Inflammatory macrophage (primary cell): ENCODE measurements at places on chromosomes 3 and 15.
A peak's percentile ranks its signal among the peaks of the same experiment; 100 is the strongest.

GRCh38 chr3:27594096-27594690 is 110.0 kb upstream of the SLC4A7 start:
- DNase-seq: peak; percentile 15

DNA sequence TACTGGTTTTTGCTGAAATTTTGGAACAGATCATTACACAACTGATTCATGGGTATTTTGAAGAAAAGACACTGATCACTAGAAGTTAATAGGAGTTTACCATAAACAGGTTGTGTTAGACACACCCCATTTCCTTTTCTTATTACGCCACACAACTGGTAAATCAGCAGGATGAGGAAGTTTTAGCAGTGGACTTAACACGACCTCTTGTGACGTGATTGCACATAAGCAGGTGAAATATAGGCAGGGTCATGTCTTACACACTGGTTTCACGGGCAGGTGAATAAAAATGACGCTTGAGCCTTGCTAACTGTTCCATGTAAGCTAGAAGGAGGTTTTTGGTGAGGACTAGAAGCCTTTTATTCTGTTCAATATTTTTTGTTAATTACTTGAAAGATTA is 27.1 kb upstream of the TPRG1 start:
- DNase-seq: peak; percentile 66

GRCh38 chr3:177300039-177300833 is 103.0 kb upstream of the TBL1XR1 start:
- peak; percentile 65 for DNase-seq

- no peak for DNase-seq
Measured at GRCh38 chr3:185251272-185251671, 2.6 kb downstream of the EHHADH start.

DNA sequence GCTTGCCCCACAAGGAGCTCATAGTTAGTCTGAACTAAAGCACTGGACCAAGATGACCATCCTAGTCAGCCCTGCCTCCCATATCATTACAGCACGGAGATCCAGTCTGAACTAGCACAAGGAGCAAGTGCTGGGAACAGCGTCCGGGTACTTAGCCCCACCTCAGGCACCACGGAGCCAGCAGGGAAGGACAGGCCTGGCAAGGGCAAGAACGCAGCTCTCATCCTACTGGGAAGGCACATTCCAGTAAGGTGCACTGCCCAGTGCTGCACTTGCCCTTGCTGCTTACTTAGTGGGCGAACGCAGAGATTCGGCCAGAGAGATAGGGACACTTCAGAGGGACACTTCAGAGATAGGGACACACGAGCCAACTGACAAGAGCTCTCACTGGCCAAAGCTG is 27.6 kb downstream of the SEC61A1 start:
- no peak for DNase-seq

DNA sequence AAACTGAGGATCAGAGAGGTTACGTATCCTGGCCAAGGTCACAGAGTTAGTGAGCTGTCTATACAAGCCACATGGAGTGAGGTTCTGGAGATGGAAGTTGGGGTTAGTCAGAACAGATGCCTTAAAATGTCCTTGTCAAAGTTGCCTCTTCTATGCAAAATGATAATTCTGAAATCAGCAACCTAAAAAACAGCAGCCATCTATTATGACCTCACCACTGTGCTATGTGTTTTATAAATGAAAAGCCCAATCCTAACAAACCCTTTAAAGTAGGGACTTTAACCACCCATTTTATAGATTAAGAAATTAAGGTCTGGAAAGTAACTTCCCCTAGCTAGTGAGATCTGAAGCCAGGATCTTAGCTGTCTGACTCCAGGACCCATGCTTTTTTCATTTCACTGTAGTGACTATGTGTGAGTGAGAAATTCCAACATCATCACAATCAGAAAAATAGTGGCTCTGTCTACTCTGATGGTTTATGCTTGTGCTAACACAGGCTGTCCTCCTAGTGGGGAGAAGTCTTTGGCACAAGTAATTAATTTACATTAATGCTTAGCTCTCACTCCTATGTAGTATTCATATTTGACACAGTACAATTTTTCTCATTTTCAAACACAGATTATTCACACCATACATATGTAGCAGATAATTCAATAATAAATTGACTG is 143.6 kb downstream of the ANO10 start:
- DNase-seq: no peak

- DNase-seq: no peak
Measured at GRCh38 chr15:95018888-95019545, 787.7 kb downstream of the MCTP2 start.

- no peak for DNase-seq
Measured at GRCh38 chr3:99468918-99469317, 169.5 kb upstream of the COL8A1 start.

DNA sequence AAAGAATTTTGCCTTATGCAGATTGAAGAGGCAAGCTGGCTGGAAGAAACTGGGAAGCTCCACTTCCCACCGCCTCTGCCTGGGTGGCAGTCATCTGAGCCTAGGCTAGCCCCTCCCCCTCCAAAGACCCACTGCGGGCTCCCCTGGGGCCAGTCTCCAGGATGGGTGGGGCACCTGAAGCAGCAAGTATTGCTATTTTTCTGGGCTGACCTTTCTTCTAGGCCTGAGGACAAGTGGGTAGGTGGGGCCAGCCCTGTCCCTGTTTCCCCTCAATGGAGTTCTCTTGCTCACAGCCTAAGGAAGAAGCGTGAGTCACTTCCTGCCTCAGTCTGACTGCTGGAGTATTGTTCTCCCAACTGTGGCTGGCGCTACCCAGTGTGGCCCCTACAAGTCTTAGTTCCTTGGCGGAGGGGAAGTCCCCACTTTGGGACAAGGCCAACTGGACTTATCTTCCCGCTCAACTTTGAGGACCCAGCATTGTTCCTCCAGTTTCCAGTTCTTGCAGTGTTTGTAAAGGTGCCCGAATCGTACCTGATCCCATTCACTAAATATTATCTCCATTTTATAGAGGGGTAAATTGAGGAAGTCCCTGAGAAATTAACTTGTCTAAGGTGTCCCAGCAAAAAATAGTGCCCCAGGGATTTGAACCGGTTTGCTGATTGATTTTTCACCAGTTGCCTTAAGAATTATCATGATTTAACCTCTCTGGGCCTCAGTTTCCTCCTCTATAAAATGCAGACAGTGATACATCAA is 1.4 kb downstream of the FURIN start:
- peak; percentile 91 for DNase-seq
